ENCODE measurements at places on chromosomes 6 and 20. TPM values are rescaled to one million over a fixed set of nuclear protein-coding genes. Genes with fewer than 3 reads are reported as not detected.

- DNase-seq = no peak
Observed at GRCh38 chr6:26408828-26409730, 7.0 kb downstream of the BTN3A1 start.

- DNase-seq = no peak
Observed at GRCh38 chr20:25019381-25020155, 27.0 kb upstream of the APMAP start.

GRCh38 chr20:47055699-47056369 is 161.2 kb downstream of the EYA2 start:
- no peak for DNase-seq

MPIG6B gene
- total RNA-seq = 0.52 TPM

DNA sequence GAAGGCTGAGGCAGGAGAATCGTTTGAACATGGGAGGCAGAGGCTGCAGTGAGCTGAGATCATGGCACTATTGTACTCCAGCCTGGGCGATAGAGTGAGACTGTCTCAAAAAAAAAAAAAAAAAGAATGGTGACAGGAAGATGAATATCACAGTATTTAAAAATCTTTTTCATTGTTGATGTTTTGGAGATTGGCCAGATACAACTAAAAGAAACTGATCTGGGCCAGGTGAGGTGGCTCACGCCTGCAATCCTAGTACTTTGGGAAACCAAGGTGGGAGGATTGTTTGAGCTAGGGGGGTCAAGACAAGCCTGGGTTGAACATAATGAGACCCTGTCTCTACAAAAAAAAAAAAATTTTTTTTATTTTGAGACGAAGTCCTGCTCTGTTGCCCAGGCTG is 52.1 kb downstream of the TRAF3IP2 start:
- DNase-seq = no peak

HTR1E gene
- total RNA-seq = not detected

DNA sequence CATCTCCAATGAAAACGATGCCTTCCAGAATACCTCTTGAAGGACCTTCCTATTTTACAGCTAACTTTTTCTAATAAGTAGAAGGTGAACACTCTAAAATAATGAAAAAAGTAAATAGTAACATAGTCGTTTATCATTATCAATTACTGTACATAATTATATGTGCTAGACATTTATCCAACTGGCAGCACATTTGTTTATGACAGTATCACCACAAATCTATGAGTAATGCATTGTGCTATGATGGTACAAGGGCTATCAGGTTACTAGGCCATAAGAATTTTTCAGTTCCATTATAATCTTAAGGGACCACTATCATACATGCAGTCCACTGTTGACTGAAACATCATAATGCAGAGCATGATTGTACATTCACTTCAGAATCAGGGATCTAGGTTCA is 68.4 kb downstream of the ATG5 start:
- no peak for DNase-seq

RFX6 gene
- total RNA-seq = not detected

CST7 gene
- total RNA-seq = 0.92 TPM

DNA sequence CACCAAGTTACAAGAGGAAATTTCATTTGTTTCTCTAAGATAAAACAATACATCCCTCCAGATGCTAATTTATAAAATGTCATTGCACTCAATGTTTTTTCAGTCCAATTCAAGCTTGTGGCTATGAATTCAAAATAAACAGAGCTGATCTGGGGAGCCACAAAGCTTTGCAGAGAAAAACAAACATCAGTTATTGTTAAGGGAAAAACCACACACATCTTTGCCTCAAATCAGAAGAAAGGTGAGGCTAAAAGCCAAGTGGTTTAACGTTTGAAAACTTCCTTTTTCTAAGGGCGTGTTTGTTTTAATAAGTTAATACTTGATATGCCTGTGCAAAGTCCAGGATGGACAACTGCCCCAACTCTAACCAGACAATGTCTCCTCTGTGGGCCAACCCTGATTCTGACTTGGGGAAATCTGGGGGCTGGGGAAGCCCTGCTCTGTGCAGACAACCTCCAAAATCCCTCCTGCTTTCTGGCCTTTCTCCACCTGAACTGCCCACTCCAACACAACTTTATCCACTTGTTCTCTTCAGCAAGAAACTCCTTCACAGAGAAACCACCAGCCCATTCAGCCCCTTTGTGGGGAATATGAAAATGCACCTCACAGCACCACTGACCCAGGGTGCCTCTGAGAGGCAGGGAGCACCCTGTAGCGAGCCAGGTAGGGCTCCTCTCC is 44.6 kb upstream of the NT5E start:
- no peak for DNase-seq

KCNG1 gene
- total RNA-seq = 0.37 TPM

DNA sequence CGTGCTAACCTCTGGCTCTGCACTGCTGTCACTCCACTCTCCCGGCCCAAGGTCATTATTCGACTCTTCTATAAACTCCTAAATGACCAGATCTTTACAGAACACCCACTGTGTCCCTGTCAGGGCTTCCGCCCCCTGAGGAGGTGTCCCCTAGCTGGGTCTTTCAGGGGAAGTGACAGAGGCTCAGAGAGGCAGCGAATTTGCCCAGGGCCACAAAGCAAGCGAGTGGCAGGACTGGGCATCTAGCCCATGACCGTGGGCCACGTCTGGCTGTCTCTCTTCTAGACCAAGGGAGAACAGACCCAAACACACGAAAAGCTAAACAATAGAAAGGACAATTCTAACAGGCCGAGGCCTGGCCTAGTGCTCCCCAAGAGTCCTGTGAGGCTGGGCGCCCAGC is 27.4 kb downstream of the FOXF2 start:
- no peak for DNase-seq

- DNase-seq = no peak
Observed at GRCh38 chr6:13125841-13126240, 202.5 kb downstream of the TBC1D7 start.

GRCh38 chr6:123658848-123659247 is 22.1 kb upstream of the TRDN start:
- DNase-seq = no peak

DNA sequence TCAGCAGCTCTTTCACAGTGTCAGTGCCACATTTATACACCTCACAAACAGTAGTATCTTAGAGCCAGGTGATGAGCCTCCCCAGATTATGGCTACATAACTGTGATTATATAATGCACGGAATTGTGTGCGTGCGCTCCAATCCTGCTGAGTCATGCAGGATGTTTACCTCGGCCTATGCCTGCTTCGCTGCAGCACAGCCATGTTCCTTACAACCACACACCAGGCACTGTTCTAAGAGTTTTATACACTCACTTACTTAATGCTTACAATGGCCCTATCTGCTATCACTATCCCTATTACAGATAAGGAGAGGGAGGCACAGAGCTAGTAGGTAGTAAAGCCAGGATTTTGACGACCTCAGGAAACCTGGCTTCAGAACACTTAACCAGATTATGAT is 7.3 kb downstream of the ZKSCAN3 start:
- DNase-seq = no peak

GRCh38 chr20:16944745-16945144 is 196.6 kb downstream of the OTOR start:
- no peak for DNase-seq

GRCh38 chr6:129543981-129544380 is 166.0 kb downstream of the ARHGAP18 start:
- no peak for DNase-seq

GRCh38 chr6:109013656-109014305 is 80.9 kb downstream of the SESN1 start:
- DNase-seq = no peak

- no peak for DNase-seq
Observed at GRCh38 chr6:118886641-118887040, 7.3 kb upstream of the ASF1A start.

GRCh38 chr6:21078497-21078896 is 515.1 kb upstream of the SOX4 start:
- DNase-seq = no peak

TFAP2D gene
- total RNA-seq = not detected

- no peak for DNase-seq
Observed at GRCh38 chr20:12416281-12416680, 498.6 kb downstream of the BTBD3 start.

RAD21L1 gene
- total RNA-seq = not detected

GRCh38 chr20:24695529-24696225 is 226.2 kb downstream of the SYNDIG1 start:
- no peak for DNase-seq

DNA sequence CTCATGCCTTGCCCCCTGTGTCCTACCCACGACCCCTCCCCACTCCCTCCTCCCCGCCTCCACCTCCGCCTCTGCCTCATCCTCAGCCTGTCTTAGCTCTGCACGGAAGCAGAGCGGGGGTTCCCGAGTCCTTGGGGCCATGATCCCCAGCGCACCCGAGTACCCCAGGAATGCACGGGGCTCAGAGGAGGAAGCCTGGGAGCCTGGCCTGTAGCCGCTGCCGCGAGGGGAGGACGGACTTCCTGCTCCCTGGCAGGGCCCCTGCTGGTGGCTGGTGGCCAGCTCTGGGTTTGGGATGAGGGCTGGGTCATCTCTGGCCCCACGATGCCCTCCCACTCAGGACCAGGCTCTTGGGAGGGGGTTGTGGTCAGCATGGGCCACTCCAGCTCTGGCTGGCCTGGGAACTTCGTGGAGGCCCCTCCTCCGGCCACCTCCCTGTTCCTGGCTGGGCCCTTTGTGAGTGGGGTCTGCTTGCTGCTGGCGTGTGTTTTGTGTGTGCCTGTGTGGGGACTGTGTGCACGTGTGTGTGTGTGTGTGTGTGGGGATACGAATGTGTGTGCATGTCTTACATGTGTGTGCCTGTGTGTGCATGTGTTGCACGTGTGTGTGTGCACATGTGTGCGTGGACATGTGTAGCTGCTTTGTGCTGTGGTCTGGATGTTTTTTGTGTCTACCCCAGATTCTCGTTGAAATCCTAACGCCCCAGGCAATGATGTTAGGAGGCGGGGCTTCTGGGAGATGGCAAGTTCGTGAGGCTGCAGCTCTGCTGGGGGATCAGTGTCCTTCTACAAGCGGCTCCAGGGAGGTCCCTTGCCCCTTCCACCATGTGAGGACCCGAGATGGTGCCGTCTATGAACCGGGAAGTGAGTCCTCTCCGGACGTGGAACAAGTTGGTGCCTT is 1.3 kb upstream of the RBBP8NL start:
- DNase-seq = no peak

- no peak for DNase-seq
Observed at GRCh38 chr6:884570-884969, 191.6 kb upstream of the EXOC2 start.

- DNase-seq = no peak
Observed at GRCh38 chr20:58019027-58019849, 209.2 kb downstream of the ANKRD60 start.

DNA sequence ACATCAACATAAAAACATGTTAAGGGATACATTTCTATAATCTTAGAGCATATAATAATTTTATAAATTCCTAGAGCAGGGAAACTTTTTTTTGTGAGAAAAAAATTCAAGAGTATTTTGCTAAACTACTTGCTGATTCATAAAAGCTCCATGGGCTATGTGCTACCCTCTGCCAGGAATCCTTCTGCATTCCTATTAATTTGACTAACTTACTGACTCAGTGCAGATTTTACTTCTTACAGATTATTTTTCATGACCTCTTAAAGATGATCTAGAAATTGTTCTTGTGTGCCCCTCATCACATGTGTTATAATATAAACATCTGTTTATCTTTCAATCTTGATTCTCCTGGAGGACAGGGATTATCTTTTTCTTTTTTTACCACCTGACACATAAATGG is 5.7 kb downstream of the VTA1 start:
- DNase-seq = no peak

DNA sequence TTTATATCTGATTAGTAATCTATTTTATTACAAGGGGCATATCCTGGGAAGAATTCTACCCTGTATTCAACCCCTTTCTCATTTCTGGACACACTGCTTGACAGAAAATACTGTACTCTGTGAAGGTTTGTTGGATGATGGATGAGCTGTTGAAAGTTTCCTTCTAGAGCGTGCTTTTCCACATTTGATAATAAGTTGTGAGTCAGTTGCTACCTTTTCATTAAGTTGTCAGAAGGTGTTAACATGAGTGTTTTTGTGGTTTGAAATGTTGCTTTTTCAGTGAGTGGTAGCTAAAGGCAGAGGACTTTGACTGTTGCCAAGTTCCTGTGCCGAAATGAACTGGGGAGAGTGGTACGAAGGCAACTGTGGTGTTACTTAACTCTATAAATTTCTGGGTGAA is 3.9 kb upstream of the ECI2 start:
- DNase-seq = no peak

TREM2 gene
- total RNA-seq = 0.59 TPM

OXT gene
- total RNA-seq = not detected

AK9 gene
- total RNA-seq = 11.7 TPM

DNA sequence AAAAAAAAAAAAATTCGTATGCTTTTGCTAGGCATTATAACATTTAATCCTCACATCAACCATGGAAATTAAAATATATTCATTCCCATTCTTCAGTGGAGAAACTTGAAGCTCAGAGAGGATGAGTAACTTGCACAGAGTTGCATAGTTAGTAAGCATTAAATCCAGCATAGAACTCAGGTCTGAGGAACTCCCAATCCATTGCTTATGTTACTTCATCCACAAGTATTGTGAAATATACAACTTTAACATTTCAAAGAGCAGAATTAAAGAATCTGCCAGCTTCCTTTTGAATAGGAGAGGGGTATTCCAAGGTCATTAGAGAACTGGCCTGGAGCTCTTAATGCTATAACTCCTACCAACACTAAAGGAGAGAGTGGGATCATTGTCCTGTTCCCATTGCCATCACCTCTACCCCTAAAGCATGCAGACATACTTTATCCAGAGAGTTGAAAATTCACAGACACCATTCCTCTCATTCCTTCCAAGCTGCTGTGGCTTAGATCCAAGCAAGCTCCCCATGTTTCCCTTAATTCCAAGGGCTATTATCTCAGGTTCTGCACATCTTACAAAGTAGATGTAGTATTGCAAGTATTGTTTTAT is 91.9 kb downstream of the FLRT3 start:
- no peak for DNase-seq

DNA sequence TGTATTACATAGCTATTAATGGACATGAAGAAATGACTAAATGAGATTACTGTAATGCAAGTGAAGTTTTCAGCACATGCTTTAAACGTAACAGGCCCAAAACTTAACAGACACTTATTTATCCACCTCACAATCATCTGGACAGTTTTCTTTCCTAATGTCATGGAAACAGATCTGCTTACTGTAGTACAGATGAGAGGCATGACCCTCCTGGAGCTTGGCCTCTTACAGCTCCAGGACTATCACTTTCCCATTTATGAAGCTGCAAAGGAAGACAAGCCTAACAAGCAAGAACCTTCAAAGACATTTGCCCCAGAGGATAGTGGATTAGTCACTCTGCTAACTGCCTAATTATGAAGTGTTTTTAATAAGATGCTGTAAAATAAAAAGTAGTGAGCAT is 419.3 kb downstream of the PHF3 start:
- no peak for DNase-seq
